ENCODE measurements at places on chromosomes 16 and 17. TPM values are rescaled to one million over a fixed set of nuclear protein-coding genes. Genes with fewer than 3 reads are reported as not detected.

The ALDOC gene
- total RNA-seq, result 4.7 TPM

The ADAD2 gene
- not detected for total RNA-seq

The SLC5A10 gene
- total RNA-seq, result not detected

The AATK gene
- total RNA-seq, result 10.4 TPM

The MAPT gene
- 4.7 TPM for total RNA-seq

The AIPL1 gene
- not detected for total RNA-seq

The HBA1 gene
- 2,922 TPM for total RNA-seq

The TBC1D3B gene
- not detected for total RNA-seq

The UBALD2 gene
- total RNA-seq, result 2.6 TPM

The FLYWCH2 gene
- 10.4 TPM for total RNA-seq

The MT1H gene
- total RNA-seq, result not detected

The SETD6 gene
- 2.6 TPM for total RNA-seq

All from skeletal muscle tissue (tissue), 5 donors.